ENCODE measurements at places on chromosomes 7 and 10. TPM values are rescaled to one million over a fixed set of nuclear protein-coding genes. Genes with fewer than 3 reads are reported as not detected.

Gene ERVW-1
- total RNA-seq = not detected

Gene TMEM254
- total RNA-seq = 17.1 TPM

Gene UCN3
- not detected for total RNA-seq

Gene CARD11
- total RNA-seq = 1.3 TPM

Gene EGR2
- 14.6 TPM for total RNA-seq

Gene AKR1D1
- total RNA-seq = not detected

Gene GAD2
- total RNA-seq = not detected

DNA sequence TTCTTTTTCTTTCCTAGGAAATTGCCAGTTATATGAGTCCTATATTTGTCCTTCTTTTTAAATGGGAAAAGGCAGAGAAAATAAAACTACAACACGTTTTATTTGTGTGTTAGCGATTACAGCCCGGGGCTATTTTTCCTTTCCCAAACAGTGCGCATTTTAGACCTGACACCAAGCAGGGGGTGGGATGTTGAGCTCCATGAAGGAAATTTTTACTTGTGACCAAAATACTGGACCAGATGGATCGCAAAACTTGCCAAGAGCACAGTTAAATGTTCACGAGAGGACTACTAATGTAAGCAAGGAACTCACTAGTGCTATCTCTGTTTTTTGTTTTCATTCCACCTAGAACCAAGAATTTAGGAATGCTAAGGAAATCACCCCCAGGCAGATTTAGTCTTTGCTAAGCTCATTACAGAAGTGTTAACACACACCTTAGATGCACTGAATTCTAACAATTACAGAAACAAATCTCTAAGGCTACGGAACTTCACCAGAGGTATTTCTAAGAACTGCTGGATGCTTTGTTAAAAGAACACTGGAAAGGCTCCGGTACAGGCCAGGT is 114.8 kb downstream of the JAZF1 start:
- DNase-seq = no peak

- no peak for DNase-seq
These were observed 253.6 kb downstream of the ELFN1 start for GRCh38 chr7:1923409-1924257.

GRCh38 chr10:6030940-6031339 is 31.2 kb downstream of the IL2RA start:
- DNase-seq = no peak

- no peak for DNase-seq
These were observed 4.9 kb downstream of the PKD2L1 start for GRCh38 chr10:100325158-100325557.

- no peak for DNase-seq
These were observed 106.1 kb downstream of the PPP1R3A start for GRCh38 chr7:113812591-113813255.

DNA sequence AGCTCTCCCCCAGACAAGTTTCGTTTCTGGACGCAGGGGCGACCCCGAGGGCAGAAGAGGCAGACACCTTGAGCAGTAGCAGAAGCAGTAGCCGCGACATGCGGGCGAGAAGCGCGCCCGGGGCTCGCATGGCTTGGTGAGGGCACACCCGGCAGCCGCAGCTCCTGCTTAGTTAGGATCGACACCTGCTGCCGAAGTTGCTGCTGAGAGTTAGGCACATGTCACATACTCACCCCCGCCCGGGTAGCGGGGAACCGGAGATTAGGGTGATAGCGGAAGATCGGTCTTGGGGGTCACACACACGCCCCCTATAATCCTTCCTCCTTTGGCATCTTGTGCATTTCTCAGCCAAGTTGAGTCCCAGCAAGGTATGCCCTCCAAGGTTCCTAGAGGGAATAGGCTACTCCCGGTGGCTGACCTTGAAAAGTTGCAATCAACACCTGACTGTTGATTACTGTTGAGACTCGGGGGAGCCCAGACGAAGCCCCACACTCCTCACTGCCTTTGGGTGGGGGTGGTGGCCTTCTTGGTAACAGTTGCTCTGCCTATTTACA is 668 bp downstream of the GPR37 start:
- no peak for DNase-seq

- no peak for DNase-seq
These were observed 83.0 kb downstream of the WIPF3 start for GRCh38 chr7:29889288-29889687.

DNA sequence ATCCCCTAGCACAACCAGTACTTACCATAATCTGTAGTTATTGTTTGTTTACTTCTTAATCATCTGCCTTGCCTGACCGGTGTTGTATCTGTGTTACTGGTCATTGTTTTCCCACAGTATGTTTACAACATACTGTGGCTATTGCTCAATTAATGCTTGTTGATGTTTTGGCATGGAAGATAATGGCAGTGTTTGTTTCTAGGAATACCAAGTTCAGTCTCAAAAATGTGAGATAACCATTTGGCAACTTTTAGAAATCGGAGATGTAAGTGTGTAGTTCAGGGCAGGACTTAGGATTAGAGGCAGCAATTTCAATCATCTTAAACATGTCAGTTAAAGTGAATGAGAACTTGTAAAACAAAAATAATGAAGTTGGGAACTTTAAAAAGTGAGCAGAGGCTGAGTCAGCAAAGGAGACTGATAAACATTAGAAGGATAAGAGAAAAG is 8.2 kb downstream of the MINDY3 start:
- DNase-seq = no peak

Measured in thyroid gland (tissue), 4 donors.